Central memory CD4-positive, alpha-beta T cell (primary cell): ENCODE measurements at places on chromosomes 5 and 9.

GRCh38 chr9:110257097-110257841 is 962 bp upstream of the TXN start:
- no peak for DNase-seq

GRCh38 chr9:101417389-101417788 is 18.2 kb downstream of the ALDOB start:
- DNase-seq, result no peak

DNA sequence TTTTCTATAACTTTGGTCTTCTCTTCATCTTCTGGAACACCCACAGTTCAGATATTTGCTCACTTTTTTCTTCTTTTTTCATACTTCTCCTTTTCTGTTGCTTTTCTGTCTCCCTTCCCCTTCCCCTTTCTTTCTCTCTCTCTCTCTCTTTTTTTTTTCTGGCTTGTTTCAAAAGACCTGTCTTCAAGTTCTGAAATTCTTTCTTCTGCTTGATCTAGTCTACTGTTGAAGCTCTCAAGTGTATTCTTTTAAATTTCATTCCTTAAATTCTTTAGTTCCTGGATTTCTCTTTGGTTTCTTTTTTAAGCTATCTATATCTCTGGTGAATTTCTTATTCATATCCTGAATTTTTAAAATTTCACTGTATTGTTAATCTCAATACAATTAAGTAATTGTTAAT is 11.2 kb downstream of the ALG2 start:
- DNase-seq, result no peak

DNA sequence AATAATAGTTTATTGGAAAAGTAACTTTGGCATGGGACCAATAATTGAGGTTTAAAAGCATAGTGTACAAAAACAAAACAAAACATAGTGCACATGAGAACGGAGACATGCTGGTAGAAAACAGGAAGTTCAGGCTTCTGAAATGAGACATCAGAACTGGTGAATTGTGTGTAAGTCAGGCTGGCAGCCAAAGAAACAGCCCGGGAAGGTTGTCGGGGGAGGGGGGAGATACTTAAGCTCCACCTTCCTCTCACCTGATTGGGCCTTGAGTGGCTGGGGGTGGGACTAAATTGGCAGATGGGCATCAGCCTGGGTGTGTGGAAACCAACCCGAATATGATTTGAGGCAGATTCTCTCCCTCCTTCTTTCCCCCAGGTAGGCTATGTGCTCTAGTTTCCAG is 256.3 kb downstream of the SMARCA2 start:
- DNase-seq, result no peak

DNA sequence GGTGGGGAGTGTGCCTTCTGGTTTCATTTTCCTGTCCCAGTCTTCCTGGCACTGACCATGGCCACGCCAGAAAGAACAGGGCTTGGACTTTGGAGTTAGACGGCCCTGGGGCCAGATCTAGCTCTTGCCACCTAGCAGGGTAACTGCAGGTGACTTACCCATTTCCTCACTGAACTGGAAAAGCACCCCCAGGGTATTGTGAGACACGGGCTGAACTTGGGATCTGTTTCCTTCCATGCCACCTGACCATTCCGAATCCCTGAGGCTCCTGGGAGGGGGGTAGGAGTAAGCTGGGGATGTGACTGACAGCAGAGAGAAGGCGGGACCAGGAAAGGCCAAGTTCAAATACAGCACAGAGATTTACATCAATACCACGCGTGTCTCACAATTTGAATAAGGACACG is 9.4 kb downstream of the HNRNPAB start:
- DNase-seq, result no peak

DNA sequence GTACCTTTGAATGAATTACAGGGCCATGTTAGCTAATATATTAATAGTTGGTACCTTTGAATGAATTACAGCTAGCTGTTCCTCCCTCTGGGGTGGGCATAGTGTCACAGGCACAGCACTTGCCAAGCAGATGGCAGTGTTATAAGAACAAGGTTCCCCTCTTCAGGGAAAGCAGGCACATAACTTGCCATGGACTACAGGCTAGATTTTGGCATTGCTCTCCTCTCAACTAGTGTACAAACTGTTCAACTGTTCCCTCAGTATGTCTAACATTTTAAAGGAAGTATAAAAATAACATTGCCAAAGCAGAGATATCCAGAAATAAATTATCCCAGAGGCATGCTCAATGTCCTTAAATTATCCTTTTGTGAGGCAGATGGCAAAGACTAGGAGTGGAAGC is 33.7 kb downstream of the ABITRAM start:
- DNase-seq, result no peak

DNA sequence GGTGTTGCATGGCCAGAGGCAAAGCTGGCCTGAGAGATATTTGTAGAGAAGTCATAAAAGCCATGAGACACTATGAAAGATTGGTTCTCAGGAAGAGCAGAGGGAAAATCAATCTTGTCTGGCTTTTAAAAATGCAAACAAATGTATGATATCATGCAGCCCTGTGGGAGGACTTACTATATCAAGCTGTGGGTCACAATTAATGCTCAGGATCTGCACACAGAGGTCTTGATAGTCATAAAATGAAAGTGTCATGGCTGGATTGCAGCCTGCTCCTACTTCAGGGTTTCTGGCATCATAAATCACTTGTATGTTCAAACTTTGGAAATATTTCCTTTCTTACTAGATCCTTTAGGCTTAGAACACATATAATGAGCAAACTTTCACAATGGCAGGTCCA is 151.5 kb downstream of the SEMA6A start:
- DNase-seq, result no peak

DNA sequence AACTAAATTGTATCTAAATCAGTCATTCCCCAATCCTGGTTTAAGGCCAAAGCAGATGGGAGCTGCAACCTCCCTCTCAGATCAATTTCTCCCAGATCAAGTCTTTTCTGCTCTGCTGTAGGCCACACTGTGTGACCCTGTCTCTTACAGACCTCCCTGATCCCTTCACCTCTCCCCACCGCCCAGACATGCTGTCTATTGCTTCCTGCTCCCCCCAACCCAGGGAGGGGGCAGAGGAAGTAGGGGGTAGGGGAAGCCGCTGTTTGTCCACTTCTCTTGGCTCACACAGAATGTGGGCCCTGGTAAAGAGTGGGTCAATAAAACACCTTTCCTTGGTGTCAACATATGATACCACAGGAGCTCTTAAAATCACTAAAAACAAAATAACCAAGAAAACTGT is 226.3 kb downstream of the ENC1 start:
- no peak for DNase-seq

- no peak for DNase-seq
Measured at GRCh38 chr9:121386442-121387175, 16.6 kb upstream of the STOM start.

GRCh38 chr5:16265141-16265540 is 85.5 kb upstream of the MARCHF11 start:
- no peak for DNase-seq

DNA sequence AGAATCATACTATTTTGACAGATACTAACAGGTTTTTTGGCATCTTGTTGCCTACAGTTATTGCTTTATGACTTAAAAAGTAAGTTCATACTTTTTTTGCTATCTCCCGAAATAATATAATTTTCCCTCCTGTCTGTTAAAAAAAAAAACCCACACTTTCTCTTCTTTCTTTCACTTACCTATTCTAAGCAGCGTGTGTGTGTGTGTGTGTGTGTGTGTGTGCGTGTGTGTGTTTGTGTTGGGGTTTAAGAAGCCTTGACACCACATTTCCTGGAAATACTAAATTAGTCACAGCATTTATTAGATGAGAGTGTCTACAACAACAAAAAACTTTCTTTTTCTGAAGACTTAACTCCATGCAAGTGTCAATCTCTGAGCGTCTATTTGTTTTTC is 12.4 kb downstream of the TNFAIP8 start:
- peak; percentile 29 for DNase-seq
